ENCODE measurements at places on chromosomes 6 and 20.

GRCh38 chr6:79913369-79913768 lies 34.0 kb downstream of the ELOVL4 start:
- DNase-seq = no peak

DNA sequence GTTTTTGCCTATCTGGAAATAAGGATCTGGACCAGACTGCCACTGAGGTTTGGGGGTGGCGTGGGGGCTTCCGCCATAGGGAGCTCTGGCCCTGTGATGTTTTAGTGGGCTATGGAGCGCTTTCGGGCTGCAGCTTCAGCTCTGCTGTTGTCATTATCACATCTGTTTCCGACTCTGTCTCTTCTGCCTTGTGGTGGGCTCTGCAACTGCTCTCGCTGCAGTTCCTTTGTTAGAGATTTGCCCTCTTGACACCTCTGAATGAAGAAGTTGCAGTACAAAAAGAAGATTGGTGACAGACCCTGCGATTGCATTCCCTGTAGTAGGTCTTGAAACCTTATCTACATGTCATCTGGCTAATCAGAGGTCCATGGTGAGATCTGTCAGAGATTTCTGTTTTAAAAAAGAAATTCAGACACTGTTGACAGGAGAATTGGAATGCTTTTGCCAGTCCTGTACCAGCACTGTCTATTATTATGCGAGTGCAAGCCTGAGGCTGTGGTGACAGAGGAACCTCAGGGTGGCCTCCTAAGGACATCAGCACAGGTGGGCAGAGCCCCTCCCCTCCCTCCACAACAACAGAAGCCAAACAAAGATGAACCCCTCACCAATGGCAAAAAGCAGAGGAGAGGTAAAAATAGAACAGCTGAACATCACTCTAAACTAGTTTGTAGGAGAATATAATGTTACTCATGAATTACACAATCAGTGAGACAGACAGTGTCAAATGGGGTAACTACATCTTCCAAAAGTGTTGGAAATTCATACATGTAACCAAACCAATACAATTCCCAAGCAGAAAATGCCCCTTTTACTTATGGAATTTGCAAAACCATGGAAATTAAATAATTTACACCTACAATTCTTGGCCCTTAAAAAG lies 63.5 kb upstream of the DEFB112 start:
- no peak for DNase-seq

GRCh38 chr6:3376064-3376463 lies 80.8 kb downstream of the SLC22A23 start:
- DNase-seq = no peak

DNA sequence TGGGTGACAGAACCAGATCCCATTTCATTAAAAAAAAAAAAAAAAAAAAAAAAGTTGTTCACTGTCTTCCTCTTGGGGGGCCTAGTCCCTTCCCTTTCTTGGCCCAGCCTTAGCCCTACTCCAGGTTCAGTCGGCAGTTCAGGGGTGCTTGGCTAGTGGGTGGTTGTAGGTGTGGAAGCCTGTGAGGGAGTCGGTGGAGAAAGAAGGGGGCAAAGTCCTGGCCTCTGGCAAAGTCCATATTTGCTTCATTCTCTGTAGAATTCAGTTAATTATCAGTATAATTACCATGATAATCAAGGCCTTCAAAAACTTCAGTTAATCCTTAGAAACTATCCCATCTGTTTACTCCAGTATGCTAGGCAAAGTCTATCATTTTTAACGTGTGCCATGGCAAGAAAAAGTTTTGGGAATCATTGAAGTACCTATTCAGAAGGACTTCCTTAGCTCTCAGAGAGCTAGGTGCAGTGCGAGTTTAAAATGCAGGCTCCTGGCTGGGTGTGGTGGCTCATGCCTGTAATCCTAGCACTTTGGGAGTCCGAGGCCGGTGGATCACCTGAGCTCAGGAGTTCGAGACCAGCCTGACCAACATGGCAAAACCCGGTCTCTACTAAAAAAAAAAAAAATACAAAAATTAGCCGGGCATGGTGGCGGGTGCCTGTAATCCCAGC lies 205.7 kb upstream of the ARG1 start:
- DNase-seq = no peak

GRCh38 chr20:63795178-63795830 lies 35.8 kb downstream of the ZBTB46 start:
- DNase-seq = no peak

- DNase-seq = no peak
These were observed 26.0 kb downstream of the HTR1E start for GRCh38 chr6:86963352-86963751.

GRCh38 chr20:62254021-62254724 lies 15.9 kb downstream of the OSBPL2 start:
- DNase-seq = no peak

DNA sequence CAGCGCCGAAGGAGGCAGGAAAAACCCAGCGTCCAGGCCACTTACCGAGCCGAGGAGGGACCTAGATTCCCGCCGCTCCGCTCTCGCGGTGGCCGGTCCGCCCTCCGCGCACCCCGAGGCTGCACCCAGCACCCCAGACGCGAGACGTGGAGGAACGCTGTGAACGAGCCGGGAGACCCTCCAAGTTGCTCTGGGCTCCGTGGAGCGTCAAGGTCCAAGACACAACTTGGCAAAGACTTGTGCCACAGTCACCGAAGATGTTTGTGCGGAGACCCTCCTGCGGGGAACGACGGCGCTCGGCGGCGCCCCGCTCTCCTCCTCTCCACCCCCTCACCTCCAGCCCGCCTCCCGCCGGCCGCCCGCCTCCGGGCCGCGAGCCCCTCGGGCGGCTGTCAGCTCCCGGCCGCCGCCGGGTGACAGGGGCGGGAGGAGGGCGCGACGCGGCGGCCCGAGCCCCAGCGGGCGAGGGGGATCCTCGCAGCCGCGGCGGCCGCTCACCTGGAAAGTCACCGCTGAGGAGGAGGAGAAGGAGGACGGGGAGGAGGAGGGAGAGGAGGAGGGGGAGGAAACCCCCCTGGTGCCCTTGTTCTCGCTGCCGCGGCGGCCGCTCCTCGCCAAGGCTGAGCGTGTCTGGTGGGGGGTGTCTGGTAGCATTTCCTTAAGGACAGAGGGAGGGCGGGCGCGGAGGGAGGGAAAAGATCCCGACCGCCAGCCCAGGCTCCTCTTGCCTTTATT lies 637 bp upstream of the HIVEP2 start:
- peak; percentile 69 for DNase-seq

DNA sequence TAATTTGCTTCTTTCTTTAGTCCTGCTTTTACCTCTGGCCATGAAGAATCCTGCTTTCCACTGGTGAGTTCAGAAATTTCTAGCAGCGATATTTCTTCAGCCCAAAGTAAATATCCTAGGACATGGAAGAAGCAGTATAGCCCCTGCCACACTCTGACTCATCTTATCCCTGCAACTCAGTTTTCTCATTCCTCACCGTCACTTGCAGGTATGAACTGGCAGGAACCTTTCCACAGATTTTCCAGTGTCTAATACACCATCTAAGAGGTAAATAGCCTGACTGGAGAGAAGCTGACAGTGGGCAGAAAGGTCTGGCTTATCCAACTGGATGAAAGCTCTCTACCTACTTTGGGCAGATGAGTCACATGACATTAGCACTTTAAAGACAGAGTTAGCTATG lies 816.7 kb upstream of the FLRT3 start:
- DNase-seq = no peak

DNA sequence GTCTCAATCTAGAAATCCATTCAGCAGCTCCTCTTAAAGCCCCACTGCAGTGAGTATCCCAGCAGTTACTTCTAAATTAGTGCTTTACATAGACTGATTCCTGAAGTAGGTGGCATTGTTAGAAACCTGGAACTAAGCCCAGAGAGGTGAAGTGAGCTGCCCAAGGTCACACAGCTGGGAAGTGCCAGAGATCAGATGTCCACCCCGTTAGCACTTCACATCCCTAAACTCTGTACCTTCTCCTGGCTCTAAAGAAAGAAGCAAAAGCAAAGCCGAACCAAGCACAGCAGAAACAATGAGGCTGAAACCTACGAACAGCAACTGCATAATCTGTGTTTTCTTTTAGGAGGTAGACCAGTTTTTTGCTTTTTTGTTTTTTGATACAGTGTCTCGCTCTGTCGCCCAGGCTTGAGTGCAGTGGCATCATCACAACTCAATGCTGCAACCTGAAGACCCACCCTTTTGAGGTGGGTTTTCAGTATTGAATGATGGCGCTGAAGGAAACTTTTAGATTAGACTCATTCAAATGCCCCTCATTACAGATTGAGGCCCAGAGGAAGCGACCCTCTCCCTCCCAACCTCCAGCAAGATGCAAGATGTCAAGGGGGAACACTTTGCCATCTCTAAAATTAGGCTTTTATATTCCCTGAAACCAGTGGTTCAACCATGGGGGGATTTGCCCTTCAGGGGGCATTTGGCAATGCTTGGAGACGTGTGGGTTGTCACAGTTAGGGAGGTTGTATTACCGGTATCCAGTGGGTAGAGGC lies 3.2 kb upstream of the ZMYND8 start:
- no peak for DNase-seq

GRCh38 chr20:61810738-61811135 lies 254.9 kb downstream of the TAF4 start:
- no peak for DNase-seq

GRCh38 chr6:88920774-88921733 lies 42.4 kb downstream of the RNGTT start:
- DNase-seq = no peak

- DNase-seq = no peak
These were observed 142.3 kb upstream of the CARMIL1 start for GRCh38 chr6:25136854-25137253.

DNA sequence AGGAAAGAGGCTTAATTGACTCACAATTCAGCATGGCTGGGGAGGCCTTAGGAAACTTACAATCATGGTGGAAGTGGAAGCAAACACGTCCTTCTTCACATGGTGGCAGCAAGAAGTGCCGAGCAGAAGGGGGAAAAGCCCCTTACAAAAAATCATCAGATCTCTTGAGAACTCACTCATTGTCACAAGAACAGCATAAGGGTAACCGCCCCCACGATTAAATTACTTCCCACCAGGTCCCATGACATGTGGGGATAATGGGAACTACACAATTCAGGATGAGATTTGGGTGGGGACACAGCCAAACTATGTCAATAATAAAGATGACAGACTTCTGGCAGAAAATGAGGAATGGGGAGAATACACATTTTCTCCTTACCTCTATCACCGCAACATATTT lies 20.5 kb upstream of the OCSTAMP start:
- no peak for DNase-seq

Measured in activated CD8-positive, alpha-beta memory T cell treated with anti-CD3 and anti-CD28 coated beads, Interleukin-2, amount 50 U/mL, for 4 hours (primary cell).